EH (cell line): ENCODE measurements at places on chromosomes 11 and 22.

- DNase-seq: peak; percentile 68
Measured at GRCh38 chr11:118610773-118611432, 3.5 kb downstream of the PHLDB1 start.

DNA sequence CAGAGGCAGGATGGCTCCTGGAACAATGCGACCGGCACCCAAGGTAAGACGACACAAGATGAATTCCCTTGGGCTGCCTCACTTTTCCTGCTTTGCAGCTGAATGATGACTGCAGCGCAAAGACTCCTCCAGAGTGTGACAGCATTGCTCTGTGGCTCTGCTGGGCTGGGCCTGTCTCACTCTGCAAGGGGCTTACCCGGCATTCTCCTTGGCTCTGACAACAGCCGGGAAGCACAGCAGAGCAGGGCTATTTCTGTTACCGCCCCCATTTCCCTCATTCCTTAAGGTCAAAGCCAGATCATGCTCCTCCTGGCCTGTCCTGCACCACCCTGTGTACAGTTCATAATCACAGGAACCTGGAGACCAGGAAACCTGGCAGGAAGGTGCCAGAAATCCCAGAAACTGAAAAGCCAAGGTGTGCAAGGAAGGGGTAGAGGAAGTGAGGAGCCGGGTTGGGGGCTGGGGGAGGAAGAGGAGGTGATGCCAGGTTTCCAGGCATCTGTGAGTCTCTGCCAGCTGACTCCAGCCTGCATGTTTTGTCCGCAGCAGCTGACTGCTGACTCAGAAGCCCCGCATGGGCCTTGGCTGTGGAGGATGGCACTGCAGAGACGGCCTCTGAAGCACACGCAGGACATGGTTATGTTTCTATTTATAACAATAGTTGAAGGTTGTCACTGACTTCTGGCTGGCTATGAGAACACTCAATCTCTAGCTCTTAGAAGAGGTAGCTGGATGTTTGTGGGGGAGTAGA lies 113.6 kb downstream of the MICAL3 start:
- DNase-seq: peak; percentile 94

DNA sequence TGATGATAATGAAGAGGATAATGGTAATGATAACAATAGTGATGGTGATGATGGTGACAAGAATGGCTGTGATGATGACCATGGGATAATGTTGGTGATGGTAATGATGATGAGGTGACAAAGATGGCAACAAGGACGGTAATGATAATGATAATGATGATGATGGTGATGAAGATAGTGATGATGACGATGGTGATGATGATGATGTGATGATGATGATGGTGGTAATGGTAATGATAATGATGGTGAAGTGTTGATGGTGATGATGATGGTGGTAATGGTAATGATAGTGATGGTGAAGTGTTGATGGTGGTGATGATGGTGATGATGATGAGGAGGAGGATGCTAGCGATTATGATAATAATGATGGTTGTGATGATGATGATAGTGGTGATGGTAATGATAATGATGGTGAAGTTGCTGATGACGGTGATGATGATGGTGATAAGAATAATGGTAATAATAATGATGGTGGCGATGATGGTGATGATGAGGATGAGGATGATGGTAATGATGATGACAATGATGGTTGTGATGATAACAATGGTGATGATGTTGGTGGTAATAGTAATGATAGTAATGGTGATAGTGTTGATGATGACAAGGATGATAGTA lies 54.7 kb upstream of the OPCML start:
- no peak for DNase-seq

GRCh38 chr22:17098379-17098819 lies 13.6 kb downstream of the IL17RA start:
- no peak for DNase-seq

GRCh38 chr22:30444632-30445437 lies 19.3 kb downstream of the MTFP1 start:
- DNase-seq: peak; percentile 51

- DNase-seq: no peak
Measured at GRCh38 chr11:84962018-84962417, 665.1 kb downstream of the DLG2 start.

- no peak for DNase-seq
Measured at GRCh38 chr11:86171627-86172026, 72.9 kb upstream of the EED start.

DNA sequence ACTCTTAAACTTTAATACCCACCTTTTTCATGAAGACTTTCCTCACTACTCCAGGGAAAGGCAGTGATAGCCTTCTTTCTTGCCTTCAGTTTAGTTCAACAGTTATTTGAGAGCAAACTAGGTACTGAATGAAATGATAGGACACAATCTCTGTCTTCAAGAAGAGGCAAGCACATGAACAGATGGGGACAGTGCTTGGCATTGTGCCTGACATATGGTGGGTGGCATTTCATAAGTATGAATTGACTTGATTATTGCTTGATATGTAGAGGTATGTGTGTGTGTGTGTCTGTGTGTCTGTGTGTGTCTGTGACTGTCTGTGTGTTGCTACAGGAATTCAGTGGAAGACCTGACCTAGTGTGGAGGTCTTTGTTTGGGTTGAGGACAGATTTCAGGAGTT lies 504.1 kb downstream of the NELL1 start:
- DNase-seq: no peak

GRCh38 chr22:29463629-29464028 lies 16.4 kb upstream of the NEFH start:
- no peak for DNase-seq

DNA sequence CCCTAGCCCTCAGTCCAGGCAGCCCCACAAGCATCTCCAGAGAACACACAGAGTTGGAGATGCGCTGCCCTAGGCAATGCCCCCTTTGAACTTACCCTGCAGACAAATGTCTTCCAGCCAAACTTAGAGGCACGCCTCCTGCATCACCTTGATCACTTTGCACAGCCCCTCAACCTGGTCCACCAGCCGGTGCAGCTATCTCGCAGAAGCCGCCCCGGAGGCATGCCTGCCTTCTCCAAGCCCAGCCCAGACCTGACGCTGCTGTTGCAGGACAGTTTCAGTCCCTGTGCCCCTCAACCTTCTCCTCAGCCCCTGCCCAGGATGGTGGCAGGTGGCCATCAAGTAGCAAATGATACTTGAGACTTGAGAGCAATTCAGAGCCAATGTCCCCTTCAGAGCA lies 16.7 kb upstream of the POU2AF1 start:
- DNase-seq: no peak

- peak; percentile 31 for DNase-seq
Measured at GRCh38 chr11:36405585-36406367, 104.3 kb downstream of the TRAF6 start.

DNA sequence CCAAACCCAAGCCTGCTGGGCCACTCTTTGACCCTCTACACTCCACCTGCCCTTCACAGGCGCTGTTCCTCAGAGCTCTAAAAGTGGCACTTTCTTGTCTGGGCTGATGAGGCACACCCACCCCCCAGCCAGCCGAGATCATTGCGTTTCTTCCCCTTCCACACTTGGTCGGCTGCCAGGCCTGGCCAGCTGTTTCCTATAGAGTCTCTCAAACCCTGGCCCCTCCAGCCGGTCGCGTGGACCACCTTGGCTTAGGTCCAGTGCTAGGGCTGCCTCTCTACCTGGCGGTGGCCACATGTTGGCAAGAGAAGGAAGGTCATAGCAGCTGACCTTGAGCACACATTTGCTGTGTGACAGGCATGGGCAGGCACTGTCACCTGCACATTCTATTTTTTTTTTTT lies 60.6 kb downstream of the PPP6R2 start:
- no peak for DNase-seq

DNA sequence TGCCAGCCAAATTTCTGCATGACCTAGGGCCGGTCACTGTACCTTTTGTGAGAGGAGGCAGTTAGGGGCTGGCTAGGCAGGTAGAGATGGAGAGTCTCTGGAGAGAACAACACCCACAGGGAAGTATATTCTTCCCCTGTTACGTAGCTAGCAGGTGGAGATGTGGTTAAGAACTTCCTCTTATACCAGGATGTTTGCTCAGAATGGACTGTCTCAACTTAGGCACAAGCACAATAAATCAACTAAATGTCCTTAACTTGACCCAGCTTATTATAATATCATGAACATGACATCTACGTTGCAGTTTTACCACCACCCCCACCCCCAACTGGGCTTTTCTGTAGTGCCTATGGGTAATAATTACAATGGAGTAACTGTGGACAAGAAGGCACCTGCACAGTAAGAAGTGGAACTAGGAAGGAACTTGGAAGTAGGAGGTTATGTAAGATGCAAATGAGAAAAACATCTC lies 60.7 kb upstream of the MPEG1 start:
- no peak for DNase-seq

GRCh38 chr11:77266766-77267165 lies 34.7 kb downstream of the GDPD4 start:
- DNase-seq: no peak

DNA sequence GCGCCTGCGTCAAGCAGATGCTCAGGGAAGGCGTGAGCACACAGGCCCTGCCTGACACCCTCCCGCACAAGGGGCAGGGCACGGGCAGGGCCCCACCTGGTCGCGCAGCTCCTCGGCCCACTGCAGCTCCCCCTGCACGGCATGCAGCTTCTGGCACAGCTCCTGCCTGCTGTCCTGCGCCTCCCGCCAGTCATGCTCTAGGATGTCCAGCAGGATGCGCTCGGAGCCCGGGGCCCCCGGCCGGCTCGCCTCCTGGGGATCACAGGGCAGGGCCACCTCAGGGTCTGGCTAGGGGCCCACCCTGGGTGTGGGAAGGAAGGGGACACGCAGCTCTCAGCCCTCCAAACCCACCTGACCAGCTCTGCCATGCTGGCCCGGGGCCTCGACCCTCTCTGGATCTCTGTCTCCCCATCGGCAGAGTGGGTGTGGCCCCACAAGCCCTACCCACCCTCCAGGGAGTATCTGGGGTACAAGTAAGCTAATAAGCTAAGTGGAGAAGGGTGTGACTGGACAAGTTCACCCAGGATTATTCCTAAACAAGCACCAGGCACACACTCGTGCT lies 10.7 kb downstream of the CARD10 start:
- DNase-seq: no peak

DNA sequence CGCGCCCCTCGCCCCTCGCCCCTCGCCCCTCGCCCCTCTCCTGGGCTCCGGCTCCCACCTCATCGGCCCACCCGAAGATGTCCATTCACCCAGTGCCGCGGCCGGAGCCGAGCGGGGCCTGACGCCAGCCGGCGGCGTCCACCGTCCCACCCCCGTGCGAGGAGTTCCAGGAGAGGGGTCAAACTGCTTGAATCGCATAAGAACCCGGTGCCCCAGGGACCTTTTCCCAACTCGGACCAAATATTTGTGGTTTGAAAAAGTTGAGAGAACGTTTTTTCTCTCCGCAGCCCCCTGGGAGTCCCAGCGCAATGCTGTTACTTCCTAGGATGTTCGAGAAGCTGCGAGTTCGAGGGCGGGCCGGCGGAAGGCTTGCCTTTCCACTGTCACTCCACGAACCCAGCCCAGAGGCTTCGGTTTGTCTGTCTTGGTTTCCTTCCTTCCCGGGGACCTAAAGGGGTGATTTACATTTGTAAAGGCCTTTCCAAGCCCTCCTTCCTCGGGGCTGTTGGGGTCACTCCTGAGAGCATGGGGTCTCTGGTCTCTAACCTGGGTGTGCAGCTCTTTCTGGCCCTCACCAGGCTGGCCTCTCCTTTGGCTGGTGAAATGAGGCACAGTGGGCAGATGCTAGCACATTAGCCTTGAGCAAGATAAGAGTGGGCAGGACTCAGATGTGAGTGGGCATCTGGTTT lies 38.0 kb downstream of the ETS1 start:
- no peak for DNase-seq

- no peak for DNase-seq
Measured at GRCh38 chr11:134503100-134503499, 91.1 kb upstream of the B3GAT1 start.

DNA sequence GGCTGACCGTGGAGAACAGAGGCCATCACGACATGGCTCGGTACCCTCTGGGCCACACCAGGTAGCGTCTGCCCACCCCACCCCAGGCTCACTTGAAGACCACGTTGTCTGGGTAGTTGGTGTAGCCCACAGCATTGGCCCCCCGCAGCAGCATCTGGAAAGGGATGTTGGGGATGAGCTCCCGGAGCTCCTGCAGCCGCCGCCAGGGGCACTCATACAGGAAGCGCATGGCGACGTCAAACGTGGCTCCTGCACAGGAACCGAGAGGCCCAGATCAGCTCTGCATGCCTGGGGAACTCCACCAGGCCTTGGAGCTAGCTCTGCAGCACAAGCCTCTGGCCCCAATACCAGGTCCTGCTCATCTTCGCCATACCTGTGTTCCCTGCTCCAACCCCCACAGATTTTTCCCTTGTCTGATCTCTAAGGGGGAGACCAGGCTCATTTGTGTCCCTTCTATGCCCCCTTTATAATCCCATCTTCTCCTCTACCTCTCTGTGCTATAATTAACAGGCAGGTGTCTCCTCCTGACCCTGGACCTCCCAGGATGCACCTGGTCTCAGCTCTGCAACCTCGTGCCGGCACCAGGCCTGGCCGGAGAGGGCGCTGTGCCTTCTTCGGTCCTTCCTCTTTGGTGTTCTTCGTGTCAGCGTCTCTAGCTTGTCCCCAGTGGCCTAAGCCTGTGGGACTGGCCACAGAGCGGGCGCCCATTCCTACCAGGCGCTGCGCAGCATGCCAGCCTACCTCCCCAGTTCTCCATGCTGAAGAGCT lies 5.0 kb upstream of the LRFN4 start:
- peak; percentile 10 for DNase-seq

- DNase-seq: peak; percentile 64
Measured at GRCh38 chr11:7577291-7578190, 63.7 kb downstream of the PPFIBP2 start.

- peak; percentile 85 for DNase-seq
Measured at GRCh38 chr22:37661160-37661924, 2.8 kb downstream of the PDXP start.

- DNase-seq: no peak
Measured at GRCh38 chr11:114060392-114061047, 1.0 kb downstream of the ZBTB16 start.

DNA sequence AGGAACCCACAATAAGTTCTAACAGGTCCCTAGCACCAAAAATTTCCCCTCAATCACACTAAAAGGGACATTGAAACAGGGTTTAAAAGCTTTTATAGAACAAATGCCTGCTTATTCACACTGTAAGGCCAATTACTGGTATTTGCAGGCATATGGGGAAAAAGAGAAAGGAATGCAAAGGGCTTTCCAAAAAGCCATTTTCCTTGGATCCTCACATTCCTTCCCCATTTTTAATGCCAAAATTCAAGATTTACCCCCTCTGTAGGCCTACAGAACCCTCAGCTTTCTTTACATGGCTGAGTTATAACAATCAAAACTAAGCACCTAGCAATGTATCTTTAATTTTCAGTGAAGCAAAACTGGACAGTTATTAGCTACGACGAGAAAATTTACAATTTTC lies 102.0 kb downstream of the SBF2 start:
- peak; percentile 41 for DNase-seq

GRCh38 chr22:36753120-36753802 lies 22.7 kb downstream of the IFT27 start:
- peak; percentile 8 for DNase-seq
